ENCODE measurements at places on chromosomes 7 and 10.

DNA sequence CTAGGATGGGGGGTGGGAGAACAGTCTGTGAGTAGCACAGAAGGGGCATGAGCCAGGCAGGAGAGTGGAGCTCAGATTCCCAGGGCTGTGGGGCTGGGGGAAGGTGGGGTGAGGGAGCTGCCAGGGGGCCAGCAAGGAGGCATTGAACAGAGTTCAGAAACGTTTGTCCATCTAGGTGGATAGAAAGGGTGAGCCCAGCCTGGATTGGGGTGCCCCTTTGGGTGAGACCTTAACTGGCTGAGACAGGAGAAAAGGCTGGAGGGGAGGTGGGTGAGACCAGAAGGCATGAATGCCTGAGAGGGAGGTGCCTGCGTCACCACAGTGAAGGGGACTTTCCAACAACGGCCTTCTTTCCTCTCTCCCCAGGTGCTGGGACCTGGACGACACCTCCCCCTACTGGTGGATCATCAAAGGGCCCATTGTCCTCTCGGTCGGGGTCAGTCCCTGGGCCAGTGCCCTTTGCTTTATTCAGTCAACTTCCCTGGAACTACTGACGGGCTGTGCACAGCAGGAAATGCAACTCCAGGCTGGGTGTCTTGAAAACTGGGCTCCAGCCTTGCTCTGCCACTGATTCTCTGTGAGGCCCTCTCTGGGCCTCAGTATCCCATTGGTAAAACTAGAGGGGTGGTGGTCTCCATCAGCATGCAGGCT lies 11.0 kb downstream of the GHRHR start:
- peak; percentile 32 for DNase-seq

GRCh38 chr7:115474137-115474536 lies 552.2 kb downstream of the MDFIC start:
- no peak for DNase-seq

DNA sequence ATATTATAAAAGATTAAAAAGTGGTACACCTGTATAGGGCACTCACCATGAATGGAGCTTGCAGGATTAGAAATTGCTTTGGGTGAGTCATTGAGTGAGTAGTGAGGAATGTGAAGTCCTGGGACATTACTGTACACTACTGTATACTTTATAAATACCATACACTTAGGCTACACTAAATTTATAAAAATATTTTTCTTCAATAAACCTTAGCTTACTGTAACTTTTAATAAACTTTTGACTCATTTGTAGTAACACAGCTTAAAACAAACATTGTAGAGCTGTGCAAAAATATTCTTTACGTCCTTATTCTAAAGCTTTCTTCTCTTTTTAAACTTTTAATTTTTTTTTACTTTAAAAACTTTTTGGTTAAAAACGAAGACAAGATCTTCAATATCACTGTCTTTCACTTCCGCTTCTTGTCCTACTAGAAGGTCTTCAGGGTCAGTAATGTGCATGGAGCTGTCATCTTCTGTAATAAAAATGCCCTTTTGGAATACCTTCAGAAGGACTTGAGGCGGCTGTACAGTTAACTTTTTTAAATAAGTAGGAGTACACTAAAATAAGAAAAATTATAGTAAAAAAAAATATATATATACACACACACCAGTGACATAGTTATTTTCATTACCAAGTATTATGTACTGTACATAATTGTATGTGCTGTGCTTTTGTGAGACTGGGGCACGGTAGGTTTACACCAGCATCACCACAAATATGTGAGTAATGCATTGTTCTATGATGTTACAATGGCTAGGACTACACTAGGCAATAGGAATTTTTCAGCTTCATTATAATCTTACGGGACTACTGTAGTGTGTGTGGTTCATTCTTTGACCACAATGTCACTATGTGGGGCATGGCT lies 3.5 kb downstream of the STK31 start:
- DNase-seq: peak; percentile 82

GRCh38 chr7:147412782-147413556 lies 1177.6 kb upstream of the C7orf33 start:
- DNase-seq: peak; percentile 83

GRCh38 chr10:46548498-46549090 lies 7.9 kb downstream of the GPRIN2 start:
- DNase-seq: peak; percentile 82
